ENCODE measurements at places on chromosomes 3 and 15. TPM values are rescaled to one million over a fixed set of nuclear protein-coding genes. Genes with fewer than 3 reads are reported as not detected.
A peak's percentile ranks its signal among the peaks of the same experiment; 100 is the strongest.

Gene GABRB3
- not detected for total RNA-seq

- DNase-seq = no peak
- H3K27ac ChIP-seq = no peak overlapping the region
- H3K4me1 ChIP-seq = no peaks in the 10 kb centered on the region
Observed at GRCh38 chr3:26668171-26668570, 45.6 kb downstream of the LRRC3B start.

DNA sequence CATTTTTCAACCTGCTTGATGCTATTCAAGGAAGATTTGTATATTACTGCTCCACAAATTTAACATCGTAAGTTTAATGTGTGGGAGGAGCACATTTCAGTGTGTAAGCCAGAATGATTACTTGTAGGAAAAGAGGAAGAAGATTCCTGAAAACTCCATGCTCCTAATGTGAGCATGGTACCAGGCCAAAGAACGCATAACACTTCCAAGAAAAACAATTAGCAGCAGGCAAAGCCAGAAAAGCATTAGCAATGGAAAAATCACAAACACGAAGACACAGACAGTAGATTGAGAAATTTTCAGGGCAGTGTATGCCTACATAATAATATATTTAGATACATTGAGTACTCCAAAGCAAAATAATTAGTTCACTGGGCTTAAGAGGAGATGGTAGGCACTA is 96.6 kb upstream of the CBLB start:
- no peaks in the 10 kb centered on the region for H3K4me1 ChIP-seq
- H3K27me3 ChIP-seq = no peaks in the 10 kb centered on the region
- H3K4me3 ChIP-seq = no peak overlapping the region
- DNase-seq = no peak
- no peak overlapping the region for H3K27ac ChIP-seq
- no peaks in the 10 kb centered on the region for H3K36me3 ChIP-seq

DNA sequence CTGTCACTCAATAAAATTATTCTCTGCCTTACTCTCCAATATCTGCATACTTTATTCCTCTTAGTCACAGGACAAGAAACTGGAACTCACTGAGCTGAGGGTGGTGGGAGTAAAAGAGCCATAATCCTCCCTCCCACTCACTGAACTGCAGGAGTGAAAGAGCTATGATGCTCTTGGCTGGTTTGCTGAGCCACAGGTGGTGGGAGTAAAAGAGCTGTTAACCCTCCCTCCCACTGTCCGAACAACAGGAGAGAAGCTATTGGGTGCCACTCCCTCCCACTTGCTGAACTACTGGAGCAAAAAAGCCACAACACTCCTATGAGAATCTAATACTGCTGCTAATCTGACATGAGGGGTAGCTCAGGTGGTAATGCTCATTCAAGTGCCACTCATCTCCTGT is 391.0 kb downstream of the NSUN3 start:
- no peaks in the 10 kb centered on the region for H3K27me3 ChIP-seq
- DNase-seq = no peak
- H3K27ac ChIP-seq = no peak overlapping the region
- no peaks in the 10 kb centered on the region for H3K4me1 ChIP-seq

- no peaks in the 10 kb centered on the region for H3K27me3 ChIP-seq
- H3K4me3 ChIP-seq = no peak overlapping the region
- H3K36me3 ChIP-seq = peaks cover 55% of the 10 kb centered on the region
- no peak for DNase-seq
- no peak overlapping the region for H3K27ac ChIP-seq
Observed at GRCh38 chr15:88529021-88529630, 17.4 kb downstream of the DET1 start.

- no peaks in the 10 kb centered on the region for H3K36me3 ChIP-seq
- peak; percentile 45 for DNase-seq
- H3K4me3 ChIP-seq = no peak overlapping the region
- peak overlapping the region; percentile 31 for H3K27ac ChIP-seq
Observed at GRCh38 chr3:17023006-17023664, 138.4 kb downstream of the PLCL2 start.

GRCh38 chr15:39669661-39670060 is 88.8 kb downstream of the THBS1 start:
- no peaks in the 10 kb centered on the region for H3K4me1 ChIP-seq
- no peaks in the 10 kb centered on the region for H3K27me3 ChIP-seq
- no peaks in the 10 kb centered on the region for H3K36me3 ChIP-seq
- no peak overlapping the region for H3K4me3 ChIP-seq
- no peak for DNase-seq
- H3K27ac ChIP-seq = no peak overlapping the region

Gene DHFR2
- total RNA-seq = 11.4 TPM

DNA sequence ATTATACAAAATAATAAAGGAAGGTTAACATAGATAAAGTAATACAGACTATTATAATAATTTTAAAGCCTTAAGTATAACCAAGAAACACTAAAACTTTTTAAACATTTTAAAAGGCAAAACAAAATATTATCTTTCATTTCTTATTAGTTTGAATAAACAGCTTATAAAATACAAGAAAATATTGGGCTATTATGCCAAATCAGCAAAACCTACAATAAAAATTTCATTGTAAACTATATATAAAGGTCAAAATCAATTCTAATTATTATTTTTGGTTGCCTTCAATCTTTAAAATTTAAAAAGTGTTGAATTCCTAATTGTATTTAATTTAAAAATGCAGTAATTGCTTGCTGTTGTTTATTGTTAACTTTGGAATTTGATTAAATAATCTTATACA is 430.0 kb downstream of the ROBO1 start:
- H3K36me3 ChIP-seq = no peaks in the 10 kb centered on the region
- H3K27me3 ChIP-seq = no peaks in the 10 kb centered on the region
- H3K4me1 ChIP-seq = no peaks in the 10 kb centered on the region
- H3K27ac ChIP-seq = no peak overlapping the region
- no peak for DNase-seq
- H3K4me3 ChIP-seq = no peak overlapping the region

Gene CTXND1
- not detected for total RNA-seq

Data from T-cell (primary cell).